Osteocyte (in vitro differentiated cells): ENCODE measurements at places on chromosomes 16 and 17. TPM values are rescaled to one million over a fixed set of nuclear protein-coding genes. Genes with fewer than 3 reads are reported as not detected.

DNA sequence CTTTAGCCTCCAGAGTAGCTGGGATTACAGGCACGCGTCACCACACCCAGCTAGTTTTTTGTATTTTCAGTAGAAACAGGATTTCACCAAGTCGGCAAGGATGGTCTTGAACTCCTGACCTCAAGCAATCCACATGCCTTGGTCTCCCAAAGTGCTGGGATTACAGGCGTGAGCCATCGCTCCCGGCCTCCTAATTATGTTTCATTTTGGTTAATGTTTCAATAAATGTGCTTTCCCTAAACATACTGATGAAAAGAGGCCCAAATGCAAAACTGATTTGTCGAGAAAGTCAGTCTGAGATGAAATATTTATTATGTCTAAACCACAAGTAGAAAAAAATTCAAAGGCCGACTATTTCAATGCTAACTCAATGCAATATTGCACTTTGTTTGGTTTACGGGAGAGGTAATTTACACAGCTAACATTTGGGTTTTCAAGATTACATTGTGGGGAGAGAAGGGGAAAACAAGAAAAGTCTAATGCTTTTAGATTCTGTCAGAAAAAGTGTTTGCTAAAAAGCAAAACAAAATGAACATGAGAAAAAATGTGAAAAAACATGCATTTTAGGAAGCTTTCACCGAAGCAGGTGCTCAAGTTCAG lies 9.8 kb downstream of the STAT3 start:
- DNase-seq = no peak

- no peak for DNase-seq
These were observed 133.7 kb upstream of the HS3ST3A1 start for GRCh38 chr17:13735444-13735843.

DNA sequence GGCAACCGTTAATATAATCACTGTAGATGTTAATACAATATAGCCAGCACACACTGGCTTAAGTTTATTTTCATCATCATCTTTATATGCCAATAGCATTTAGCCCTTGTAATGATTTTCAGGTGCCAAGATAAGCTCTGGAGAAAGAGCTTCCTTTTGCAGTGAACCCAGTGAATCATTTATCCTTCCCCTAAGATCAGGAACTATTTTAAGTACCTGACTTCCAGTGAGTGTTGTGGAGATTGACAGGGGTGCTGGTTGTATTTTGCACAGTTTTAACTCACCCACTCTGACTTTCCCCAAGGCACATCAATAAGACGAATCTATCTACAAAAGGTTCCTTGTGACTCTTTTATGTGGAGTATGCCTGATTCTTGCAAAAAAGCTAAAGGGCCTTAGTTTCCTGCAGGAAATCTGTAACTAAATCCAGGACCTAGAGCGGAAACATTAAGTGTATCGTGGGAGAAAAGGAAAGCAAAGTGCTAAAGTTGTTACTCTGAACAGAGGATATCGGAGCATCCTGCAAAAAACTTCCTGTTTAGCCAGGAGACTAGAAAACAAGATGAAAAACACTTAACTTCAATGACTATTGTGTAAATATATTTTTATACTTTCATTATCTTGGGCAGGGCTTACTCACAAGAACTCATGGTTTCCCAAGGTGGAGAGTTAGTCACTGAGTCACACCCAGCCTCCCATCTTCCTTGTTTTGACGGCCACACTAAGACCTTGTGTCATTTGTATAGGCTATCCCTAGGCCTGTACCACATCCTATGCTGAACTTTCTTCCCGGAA lies 183.6 kb downstream of the MAP2K6 start:
- no peak for DNase-seq

- DNase-seq = no peak
These were observed 4.4 kb downstream of the LDHD start for GRCh38 chr16:75111961-75112733.

DNA sequence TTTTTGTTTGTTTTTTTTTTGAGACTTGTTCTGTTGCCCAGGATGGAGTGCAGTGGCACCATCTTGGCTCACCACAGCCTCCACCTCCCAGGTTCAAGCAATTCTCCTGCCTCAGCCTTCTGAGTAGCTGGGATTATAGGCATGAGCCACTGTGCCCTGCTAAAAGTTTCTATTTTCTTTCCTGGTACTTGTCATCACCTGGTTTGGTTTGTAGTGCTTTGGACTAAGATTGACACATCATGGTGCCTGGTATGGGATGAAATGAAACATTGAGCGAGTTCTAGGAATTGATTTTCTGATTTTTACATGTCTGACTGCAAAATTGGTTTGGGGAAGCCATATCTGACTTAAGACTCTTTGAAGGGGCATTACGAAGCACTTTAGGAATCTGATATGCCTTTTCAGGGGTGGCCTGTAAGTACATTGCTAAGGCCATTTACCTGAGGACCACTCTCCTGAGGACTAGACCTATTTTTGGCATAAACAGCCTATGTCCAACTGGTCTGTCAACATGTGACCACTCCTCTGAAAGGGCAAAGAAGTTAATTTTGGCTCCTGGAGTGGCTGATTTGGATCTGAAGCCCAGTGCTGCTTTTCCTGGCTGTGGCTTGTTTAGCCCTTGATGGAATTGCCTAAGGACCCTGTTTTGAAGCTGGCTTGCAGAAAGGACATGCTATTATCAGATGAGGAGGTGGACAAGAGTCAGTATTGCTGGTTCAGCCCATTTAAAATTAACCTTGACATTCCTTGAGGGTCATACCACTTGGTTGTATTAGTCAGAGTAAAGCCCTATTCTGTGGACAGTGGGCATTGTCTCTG lies 18.4 kb upstream of the TBKBP1 start:
- no peak for DNase-seq

The ZFPM1 gene
- 5.6 and 5.7 TPM in 2 replicates for total RNA-seq

GRCh38 chr17:78751447-78752161 lies 30.5 kb downstream of the CYTH1 start:
- no peak for DNase-seq

The ZSCAN10 gene
- total RNA-seq = not detected in 2 replicates

- DNase-seq = peak; percentile 51
These were observed 270.2 kb upstream of the RPL38 start for GRCh38 chr17:73933164-73933766.

DNA sequence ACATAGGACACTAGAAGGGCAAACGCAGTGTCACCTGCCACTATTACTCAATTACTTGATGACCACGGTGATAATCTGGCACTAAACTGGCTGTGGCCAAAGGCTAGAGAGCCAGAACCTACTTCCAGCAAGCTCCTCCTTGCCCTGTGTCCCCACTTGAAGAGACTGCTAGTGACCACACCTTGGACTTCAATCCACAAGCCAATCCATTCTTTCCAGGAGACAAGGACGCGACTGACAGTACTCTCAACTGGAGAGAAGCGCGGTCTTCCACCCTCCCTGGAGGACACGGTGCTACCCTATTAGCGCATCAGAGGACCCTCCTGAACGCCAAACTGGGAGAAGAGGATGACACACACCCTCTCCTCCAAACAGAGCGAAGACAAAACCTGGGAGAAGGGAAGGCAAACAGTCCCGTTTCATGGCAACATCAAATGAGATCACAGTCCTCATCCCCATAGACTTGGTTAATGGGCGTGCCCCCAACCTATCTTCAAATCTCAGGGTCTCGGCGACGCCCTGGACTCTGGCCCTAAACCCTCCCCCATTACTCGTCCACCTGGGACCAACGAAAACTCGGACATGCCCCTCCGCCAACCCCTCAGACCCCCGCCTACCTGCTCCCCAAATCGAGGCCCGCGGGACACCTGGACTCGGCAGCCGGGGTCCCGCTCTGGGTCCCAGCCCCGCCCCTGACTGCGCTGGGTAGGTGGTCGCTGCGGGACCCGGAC lies 508 bp downstream of the FLCN start:
- no peak for DNase-seq

The TLCD2 gene
- 4.2 and 4.7 TPM in 2 replicates for total RNA-seq

The GCGR gene
- not detected in 2 replicates for total RNA-seq

DNA sequence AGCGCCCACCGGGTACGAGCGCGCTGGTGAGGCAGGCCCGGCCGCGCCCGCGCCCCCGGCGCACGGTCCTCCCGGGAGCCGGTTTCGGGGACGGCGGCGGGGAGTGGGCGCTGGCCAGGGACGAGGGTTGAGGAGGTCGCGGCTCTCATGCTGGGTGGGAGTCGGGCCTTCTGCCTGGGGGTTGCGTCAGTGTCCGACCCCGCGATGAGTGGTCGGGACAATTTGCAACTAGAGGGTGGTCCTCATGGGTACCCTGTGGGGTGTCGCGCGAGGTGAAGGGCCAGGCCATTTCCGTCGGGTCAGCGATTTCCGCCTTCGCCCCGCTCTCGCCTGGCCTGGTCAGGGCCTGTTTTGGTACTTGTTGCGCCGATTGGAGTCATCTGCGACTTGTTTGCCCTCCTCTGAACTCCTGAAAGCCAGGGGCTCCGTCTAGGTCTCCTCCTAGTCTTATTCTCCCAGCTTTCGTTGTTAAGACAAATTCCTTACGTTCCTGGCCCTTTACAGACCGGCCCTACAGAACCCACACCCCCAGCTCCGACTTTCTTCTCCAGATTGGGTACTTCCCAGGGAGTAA lies 14.9 kb downstream of the NAA60 start:
- DNase-seq = no peak

The STAC2 gene
- total RNA-seq = 0.62 and 0.81 TPM in 2 replicates

DNA sequence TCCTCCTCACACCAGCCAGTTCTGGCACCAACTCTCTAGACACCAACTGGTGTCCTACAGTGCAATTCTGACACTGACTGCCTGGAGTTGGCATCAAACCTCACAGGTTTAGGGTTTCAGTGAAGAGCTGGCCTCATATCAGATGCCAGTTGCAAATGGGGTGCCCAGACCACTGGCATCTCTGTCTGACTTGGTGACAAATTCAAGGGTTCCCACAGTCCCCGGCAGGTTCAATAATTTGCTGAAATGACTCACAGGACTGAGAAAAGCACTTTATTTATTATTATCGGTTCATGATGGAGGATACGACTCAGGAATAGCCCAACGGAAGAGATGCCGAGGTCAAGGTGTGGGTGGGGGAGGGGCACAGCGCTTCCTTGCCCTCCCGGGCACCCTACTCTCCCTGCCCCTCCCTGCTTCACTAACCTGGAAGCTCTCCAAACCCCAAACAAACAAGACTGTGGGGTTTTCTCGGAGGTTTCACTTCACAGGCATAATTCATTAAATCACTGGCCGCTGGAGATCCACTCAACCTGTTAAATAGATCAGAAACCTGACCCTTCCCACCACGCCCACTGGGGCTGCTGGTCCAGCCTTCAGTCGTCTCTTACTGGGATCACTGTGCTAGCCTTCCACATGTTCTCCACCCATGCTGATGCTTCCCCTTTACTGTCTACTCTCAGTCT lies 1.7 kb upstream of the NLRP1 start:
- no peak for DNase-seq

GRCh38 chr17:72725433-72726068 lies 366.9 kb downstream of the SLC39A11 start:
- DNase-seq = no peak

The ALDH3A1 gene
- 0.52 and 1.6 TPM in 2 replicates for total RNA-seq

DNA sequence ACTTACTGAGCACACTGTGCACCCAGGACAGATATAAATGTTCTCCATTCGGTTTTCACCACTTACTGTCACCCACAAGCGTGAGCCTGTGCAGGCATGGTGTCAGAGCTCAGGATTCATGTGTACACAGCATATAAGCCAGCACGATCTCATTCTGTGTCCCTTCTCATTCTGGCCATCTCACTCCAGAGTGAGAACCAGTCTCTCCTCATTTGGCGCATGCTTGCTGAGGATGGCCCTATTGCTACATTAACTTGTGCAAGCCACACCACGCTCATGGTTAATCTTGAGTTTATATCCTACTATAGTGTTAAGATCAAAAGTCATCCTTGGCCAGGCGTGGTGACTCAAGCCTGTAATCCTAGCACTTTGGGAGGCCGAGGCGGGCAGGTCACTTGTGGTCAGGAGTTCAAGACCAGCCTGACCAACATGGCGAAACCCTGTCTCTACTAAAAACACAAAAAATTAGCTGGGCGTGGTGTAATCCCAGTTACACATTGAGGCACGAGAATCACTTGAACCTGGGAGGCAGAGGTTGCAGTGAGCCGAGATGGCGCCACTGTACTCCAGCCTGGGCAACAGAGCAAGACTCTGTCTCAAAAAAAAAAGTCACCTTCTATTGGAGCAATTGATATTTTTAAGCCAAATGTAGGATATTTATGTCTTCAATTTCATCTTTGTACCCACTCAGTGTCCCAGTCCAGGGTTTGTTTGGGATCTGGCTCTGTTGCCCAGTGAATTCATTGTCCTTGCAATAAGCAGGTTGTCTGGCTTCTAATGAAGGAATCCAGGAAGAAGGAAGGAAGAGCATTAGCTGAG lies 20.9 kb downstream of the SOCS1 start:
- DNase-seq = no peak

The CMTM2 gene
- not detected in 2 replicates for total RNA-seq

The RNF157 gene
- 0.73 and 0.99 TPM in 2 replicates for total RNA-seq

- DNase-seq = no peak
These were observed 27.1 kb upstream of the JPH3 start for GRCh38 chr16:87575027-87575804.

The IGSF6 gene
- total RNA-seq = not detected in 2 replicates

DNA sequence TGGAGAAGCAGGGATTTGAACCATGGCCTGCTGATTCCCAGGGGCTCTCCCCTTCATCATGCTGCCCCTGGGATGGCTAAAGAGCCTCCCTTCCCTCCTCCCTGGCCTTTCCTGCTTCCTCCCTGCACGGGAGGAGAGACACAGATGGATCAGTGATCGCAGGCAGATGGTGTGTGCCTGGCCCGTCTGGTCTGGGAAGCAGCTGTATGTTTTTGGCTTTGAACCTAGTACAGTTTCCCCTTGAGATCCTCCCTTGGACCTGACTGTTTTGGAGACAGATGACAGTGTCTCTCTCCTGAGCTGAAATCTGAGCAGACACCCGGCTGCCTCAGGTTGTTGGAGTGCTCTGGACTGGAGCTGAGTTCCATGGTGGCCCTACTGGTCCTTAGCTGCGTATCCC lies 29.0 kb upstream of the ATP2C2 start:
- no peak for DNase-seq

- peak; percentile 70 for DNase-seq
These were observed 5.8 kb downstream of the TRIM25 start for GRCh38 chr17:56908001-56908542.

DNA sequence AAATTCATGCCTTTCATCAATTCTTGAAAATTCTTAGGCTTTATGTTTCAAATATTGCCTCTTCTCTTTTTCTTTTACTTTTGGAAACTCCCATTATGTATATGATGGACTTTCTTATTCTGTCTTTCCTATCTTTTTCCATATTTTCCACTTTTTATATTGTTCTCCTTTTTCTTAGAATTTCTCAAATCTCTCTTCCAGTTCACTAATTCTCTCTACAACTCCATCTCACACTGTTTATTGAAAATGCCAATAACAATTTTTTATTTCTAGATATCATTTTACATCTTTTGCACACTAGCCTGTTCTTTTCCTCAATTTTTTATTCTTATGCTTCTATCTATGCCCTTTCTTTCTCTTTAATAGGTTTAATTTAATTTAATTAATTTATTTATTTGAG lies 43.8 kb upstream of the EFCAB3 start:
- no peak for DNase-seq

The MYH8 gene
- not detected in 2 replicates for total RNA-seq

The CLEC19A gene
- not detected in 2 replicates for total RNA-seq
